NCI-H345 (cell line): ENCODE measurements at places on chromosomes 4 and X.

- DNase-seq = no peak
Measured at GRCh38 chr4:53734584-53735353, 143.5 kb upstream of the LNX1 start.

DNA sequence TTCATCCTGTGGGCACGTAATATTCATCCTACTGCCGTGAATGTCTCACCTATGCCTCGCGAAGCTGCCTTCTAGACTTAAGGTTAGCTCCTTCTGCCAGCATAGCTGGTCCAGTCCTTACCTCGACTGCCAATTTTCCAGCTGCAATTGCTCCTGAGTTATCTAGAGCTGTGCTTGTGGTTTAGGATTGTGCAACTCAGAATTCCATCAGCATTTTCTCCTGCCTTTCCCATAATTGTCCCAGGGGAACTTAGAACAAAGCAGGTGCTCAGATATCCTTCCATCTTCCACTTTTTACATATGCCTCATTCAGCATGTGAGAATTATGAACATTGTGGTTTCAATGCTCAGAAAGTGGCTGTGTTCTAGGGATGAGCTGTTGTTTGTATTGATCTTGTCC lies 131.4 kb upstream of the ADGRL3 start:
- DNase-seq = no peak

DNA sequence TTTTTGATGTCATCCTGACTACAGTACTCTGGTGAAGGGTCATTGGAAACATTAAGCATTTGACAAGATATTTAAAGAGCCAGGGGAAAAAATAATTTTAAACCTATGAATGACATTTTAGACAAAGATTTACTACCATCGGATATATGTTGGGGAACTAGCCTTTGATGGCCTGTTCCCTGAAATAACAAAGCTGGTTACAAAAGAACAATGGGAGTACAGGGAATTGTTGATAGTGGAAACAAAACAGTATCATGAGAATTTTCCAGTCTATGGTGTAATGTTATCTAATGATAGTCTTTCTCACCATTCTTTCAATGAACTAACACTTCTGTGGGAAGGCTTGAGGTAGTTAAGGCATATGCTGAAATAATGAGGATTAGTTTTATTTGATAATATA lies 125.9 kb upstream of the KLHL4 start:
- no peak for DNase-seq

- DNase-seq = no peak
Measured at GRCh38 chr4:26432419-26432818, 57.9 kb downstream of the CCKAR start.
